ENCODE measurements at places on chromosomes 16 and 17.

- no peak for DNase-seq
Observed at GRCh38 chr16:51523400-51523799, 372.3 kb upstream of the SALL1 start.

DNA sequence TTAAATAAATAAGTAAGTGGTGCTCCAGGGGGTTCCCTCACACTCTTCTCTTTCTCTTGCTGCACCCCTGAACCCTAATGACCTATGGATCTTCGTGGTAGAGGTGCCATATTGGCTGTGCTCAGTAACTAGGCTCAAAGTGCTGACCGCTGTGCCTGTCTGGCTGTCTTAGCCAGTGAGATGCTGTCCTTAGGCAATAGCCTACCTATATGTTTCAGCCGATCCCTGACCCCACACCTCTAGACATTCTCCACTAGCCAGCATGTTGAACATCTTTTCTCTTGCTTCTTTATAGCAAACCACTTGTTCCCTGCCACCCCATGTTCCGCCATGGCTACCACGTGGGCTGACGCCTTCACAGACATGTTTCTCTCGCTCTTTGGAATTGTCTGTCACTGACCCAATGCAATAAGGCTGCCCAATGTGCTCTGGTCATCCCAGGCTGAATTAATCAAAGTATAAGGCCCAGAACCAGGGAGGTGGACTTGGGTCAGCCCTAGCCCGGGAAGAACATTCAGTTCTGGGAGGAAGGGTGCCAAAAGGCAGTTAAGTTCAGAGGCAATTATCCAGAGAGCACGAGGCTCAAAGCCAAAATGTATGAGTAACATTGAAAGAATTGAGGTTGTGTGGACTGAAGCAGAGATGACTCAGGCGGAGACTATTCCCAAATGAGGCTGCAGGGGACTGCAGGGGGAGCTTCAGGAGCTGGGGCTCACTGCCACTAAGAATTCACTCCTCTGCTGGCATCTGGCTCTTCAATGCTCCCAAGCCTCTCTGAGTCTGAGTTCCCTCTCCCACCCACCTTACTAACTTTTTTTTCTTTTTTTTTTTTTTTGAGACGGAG, 28.7 kb upstream of the TNRC6A start:
- DNase-seq, result no peak

DNA sequence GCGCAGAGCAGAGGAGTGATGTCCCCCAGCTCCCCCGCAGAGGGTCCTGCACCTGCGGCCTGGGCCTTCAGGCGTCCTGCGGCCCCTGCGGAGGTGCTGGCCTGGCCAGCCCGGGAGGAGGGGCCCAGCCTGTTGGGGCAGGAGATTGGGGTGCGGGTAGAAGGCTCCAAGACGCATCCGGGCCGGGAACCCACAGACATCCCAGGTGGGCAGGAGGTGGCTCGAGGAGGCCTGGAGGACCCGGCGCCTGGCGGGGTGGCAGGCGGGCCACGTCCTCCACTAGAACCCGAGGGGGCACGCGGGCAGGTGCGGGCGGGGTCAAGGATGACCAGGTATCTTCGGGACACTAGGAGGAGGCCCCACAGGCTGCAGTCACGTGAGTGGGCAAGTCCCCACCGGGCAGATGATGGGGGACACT, 647 bp upstream of the SECTM1 start:
- DNase-seq, result no peak

- no peak for DNase-seq
Observed at GRCh38 chr16:26078716-26079355, 387.1 kb downstream of the HS3ST4 start.

GRCh38 chr17:68595496-68595895, 5.7 kb downstream of the FAM20A start:
- DNase-seq, result no peak

- no peak for DNase-seq
Observed at GRCh38 chr17:31050948-31051347, 43.8 kb upstream of the NF1 start.

DNA sequence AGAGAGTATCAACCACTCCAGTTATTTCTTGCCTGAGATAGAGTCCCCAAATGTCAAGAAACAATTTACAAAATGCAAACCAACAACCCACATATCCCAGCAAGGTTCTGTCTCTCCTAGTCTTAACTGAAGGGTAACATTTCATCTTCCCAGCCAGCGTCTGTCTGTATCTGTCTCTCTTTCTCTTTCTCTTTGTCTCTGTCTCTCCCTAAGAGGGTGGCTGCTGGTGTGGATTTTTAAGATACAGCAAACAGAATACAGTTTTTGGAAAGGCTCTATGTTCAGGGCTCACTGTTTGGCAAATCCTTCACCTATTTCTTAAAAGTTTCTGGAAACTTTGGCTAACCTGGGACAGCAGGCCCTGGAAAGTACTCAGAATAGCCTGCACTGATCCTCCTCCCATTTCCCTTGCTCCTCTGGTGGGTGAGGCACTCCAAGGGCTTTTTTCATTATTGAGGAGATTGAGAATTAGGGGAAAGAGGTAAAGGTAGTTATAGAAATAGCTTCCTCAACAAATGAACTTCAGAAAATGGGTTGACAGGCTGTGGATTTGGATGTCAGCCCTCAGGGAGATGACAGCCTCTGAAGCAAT, 6.2 kb downstream of the HOXB4 start:
- DNase-seq, result no peak

DNA sequence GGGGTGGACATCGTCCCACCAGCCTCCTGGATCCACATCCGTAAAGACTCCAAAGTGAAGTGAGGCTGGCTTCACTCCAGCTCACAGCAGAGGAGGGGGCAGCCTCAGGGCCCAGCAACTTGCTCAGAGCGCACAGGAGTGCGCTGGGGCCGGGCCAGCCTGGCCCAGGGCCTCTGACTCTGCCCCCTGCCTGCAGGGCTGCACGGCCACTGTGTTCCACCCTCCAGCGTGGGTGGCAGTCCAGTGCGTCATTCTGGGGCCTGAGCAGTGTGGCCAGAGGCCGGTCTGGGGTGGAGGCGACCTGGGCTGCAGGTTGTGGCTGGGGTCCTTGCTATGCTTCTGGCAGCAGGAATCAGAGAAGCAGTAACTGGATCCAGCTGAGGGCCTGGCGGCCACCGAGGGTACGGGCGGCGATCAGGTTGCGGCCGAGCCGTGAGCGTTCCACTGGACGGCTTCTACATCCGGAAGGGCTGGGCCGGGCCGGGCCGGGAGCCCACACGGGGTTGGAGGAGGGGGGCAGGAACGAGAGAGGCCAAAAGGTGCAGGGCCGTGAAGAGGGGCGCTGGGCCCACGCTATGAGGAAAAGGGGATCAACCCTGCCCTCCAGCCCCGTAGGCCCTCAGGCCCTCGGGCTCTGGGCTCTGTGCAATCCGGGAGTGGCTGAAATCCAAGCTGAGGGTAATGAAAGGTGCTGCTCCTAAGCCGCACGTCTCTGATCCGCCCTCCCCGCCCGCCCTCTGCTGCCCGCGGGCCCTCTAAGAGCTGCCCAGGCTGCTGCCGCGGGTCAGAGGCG, at the start of gene FSCN2:
TSS of gene FSCN2 (plus strand) at position 787 of the 793 bp plus-strand sequence. CDS start 155 bp downstream, outside the sequence.
- no peak for DNase-seq

DNA sequence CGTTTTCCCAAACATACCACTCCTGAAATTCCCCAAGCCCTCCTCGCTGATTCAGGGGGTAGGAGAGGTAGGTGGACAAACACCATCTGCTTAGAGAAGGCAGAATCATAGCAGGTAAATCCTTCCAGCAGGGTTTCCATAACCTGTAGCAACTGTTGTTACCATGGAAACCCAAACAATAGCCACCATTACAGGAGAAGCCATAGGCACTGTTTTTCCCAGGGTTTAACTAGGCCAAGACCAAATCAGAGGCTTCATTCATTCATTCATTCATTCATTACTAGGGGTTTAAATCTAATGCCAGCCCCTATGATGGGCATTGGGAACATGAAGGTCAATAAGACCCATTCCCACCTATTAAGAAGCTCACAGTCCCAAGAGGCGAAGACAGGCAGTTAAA, 25.5 kb upstream of the CIITA start:
- no peak for DNase-seq

DNA sequence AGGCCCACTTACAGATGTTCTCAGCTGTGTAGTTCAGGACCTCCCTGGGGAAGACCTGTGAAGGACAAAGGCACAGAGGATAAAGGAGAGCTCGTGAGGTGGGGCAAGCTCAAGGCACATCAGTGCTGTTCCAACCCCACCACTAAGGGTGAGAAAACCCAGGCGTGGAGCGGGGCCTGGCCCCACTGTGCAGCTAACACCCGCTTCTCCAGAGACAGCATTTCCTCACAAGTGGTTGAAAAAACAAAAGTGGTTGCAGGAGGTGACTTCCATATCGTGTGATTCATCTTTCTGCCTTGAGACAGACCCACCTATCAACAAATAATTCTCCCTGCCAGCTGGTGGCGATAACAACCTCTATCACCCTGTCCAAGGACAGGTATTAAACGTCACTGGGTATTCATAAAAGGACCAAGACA, 30.0 kb downstream of the SNN start:
- no peak for DNase-seq

DNA sequence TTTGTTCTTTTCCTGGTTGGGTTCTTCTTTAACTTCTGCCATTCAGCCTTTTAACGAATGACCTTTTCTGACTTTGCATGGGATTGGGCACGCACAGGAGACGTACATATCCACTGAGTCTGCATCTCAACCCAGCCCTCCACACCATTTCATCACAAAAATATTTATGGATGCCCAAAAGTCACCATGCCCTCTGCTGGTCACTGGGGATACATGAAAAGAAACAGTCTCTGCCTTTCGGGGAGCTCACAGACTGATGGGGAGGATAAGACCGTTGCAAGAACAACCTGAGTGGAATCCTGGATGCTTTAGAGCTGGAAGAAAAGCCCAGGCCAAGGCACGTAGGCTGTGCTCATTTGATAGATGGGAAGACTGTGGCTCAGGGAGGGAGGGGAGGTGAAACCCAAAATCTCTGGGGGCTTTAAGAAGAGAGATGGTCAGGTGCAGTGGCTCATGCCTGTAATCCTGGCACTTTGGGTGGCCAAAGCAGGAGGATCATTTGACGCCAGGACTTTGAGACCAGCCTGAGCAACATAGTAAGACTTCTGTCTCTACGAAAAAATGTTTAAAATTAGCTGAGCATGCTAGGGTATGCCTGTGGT, 7.9 kb upstream of the MT2A start:
- DNase-seq, result peak; percentile 61

DNA sequence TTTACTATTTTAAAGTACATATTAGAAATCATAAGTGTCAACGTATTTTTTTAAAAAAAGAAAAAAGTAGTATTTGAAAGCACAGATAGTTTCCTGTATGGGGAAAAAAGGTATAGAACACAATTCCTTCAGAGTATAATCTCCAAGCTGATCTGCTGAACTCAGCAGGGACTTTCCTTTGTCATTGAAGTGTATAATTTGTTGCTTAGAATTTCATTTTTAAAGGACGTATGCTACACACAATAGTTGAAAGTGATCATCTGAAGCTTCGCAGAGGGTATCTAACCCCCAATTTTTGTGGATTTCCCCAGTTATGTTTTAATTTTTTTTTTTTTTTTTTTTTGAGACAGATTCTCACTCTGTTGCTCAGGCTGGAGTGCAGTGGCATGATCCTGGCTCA, 20.2 kb upstream of the MAPT start:
- no peak for DNase-seq

- no peak for DNase-seq
Observed at GRCh38 chr17:72411124-72411563, 290.3 kb downstream of the SOX9 start.

DNA sequence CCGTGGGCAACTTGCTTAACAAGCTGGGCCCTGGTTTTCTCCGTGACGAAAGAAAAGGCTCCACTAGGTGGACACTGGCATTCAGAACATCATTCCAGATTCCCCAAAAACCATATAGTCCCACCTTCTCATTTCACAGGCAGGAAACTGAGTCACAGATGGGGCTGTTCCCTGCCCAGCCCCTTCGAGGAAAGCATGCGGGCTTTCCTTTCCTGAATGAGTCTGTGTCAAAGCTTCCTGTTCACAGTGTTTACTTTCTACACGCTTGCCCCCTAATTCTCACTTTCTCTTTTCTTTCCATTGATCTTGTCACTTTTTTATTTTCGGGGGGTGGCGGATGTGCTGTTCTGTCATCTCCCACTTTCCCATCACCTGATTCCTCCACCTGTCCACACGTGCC, 10.3 kb upstream of the LGALS9 start:
- DNase-seq, result no peak

DNA sequence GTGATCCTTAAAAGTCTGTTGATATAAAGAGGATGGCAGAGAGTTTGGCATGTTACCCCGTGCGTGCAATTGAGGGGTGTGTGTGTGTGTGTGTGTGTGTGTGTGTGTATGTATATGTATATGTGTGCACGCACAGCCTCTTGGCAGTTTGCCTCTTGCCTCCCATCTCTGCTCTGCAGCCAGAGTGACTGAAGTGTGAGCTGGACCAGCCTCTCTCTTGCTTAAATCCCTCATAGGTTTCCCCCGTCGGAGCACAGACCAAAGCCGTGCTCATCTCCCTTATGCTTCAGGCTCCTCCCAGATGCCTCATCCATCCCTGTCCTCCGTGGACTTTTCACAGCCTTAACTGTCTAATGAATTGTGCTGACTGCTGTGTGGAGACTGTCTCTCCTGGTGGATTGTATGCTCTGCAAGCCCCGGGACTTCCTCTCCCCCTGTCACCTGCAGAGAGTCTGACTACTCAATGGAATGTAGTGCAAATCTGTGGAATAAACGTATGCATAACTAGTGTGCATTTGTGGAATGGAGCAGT, 413.5 kb downstream of the CPPED1 start:
- no peak for DNase-seq

DNA sequence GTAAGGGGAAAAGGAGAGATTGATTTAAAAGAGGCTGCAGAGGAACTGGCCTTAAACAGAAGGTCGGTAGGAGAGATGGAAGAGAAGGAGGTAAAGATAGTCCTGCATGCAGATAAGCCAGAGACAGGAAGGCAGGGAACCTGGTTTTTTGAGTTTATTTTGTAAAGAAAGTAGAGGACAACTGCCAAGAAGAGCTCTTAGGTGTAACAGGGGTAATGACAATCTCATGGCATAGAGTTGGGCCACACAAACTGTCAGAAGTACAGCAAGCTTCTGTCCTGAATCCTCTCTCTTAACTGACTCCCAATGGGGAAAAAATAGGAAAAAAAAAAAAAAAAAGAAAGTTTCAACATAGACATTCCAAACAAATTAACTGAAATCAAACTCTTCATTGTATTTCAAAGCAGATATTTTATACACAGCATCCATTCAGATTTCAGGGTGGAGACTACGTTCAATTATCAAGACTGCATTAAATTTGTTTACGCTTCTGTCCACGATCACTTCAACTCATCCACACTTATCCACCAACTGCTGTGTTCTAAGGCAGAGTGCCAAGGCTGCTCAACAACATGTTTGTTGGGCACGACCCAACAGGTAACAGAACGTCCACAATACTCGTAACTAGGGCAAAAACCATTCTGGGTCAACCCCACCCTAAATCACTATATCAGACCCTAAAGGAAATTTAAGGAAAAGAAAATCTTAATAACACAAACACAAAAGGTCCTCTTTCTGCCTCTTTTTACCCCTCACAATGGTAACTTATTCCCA, 34.9 kb downstream of the USP31 start:
- no peak for DNase-seq

GRCh38 chr16:66850115-66850815, 6.1 kb downstream of the CA7 start:
- DNase-seq, result no peak

Measured in HAP-1 (cell line).